ENCODE measurements at places on chromosomes 3 and 15. TPM values are rescaled to one million over a fixed set of nuclear protein-coding genes. Genes with fewer than 3 reads are reported as not detected.

DNA sequence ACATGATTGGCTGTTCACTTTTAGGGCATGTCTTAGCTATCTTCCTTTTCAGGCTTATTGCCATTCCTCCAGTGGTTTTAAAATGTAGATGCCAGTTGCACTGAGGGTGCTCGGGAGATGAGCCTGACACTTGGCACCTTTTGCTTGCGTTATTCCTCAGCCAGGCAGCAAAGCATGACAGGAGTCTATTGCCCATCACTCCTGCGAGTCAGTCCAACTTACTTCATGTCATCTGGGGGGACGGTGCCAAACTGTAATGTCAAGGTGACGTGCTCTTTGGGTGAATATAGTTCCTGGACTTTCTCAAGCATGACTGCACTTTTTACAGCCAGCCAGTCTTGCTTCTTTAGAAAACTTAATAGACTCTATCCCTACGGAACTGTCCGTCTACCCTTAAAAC, 406.0 kb upstream of the C2CD4B start:
- peaks cover 23% of the 10 kb centered on the region for H3K27me3 ChIP-seq
- no peak for DNase-seq
- no peaks in the 10 kb centered on the region for H3K36me3 ChIP-seq
- H3K27ac ChIP-seq: no peak overlapping the region
- H3K4me3 ChIP-seq: no peak overlapping the region

NRROS gene
- not detected for total RNA-seq

SCN5A gene
- total RNA-seq: 2.0 TPM

DNA sequence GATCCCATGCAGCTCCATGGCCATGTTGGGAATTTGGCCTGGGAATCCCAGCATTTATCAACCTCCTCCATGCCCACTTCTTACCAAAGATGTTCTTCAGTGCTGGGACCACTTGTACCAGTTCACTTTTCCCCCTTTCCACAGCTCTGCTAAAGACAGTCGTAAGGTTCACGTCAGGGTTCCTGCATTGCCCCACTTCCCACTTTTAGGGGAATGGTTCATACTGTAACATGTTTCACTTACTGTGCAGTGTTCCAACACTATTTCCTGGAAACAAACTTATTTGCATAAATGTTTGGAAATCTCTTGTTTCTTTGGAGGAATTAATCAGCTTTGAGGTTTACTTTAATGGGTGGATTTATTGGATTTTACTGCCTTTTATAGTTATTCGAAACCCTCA, 17.0 kb downstream of the APH1B start:
- H3K36me3 ChIP-seq: peaks cover 13% of the 10 kb centered on the region
- H3K4me1 ChIP-seq: peaks cover 2% of the 10 kb centered on the region
- no peak overlapping the region for H3K27ac ChIP-seq
- DNase-seq: no peak
- no peaks in the 10 kb centered on the region for H3K27me3 ChIP-seq

- H3K4me1 ChIP-seq: peaks cover 2% of the 10 kb centered on the region
- H3K36me3 ChIP-seq: no peaks in the 10 kb centered on the region
- H3K4me3 ChIP-seq: no peak overlapping the region
- H3K27ac ChIP-seq: no peak overlapping the region
Measured at GRCh38 chr15:61080221-61081026, 148.7 kb downstream of the RORA start.

GRCh38 chr15:77631745-77632533, 773 bp downstream of the LINGO1 start:
- peaks cover 83% of the 10 kb centered on the region for H3K27me3 ChIP-seq
- no peak for DNase-seq
- H3K4me3 ChIP-seq: no peak overlapping the region
- no peaks in the 10 kb centered on the region for H3K36me3 ChIP-seq
- H3K4me1 ChIP-seq: peaks cover 3% of the 10 kb centered on the region
